ENCODE measurements at places on chromosomes 6 and 20.

DNA sequence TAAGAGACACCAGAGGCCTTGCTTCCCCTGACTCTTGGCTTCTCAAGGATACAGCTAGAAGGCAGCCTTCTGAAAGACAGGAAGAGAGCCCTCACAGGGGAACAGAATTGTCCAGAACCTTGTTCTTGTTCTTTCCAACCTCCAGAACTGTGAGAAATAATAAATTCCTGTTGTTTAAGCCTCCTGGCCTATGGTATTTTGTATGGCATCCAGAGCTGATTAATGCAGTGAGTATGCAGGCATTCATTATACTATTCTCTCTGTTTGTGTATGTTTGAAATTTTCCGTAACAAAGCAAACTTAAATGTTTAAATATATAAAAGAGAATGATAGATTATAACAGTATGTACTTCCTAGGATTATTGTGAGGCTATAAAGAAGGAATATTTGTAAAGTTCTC lies 903.4 kb upstream of the FLRT3 start:
- no peak for DNase-seq

GRCh38 chr20:63345328-63346100 lies 15.6 kb downstream of the CHRNA4 start:
- DNase-seq: no peak

- DNase-seq: no peak
These were observed 33.8 kb downstream of the KPNA5 start for GRCh38 chr6:116714761-116715160.

DNA sequence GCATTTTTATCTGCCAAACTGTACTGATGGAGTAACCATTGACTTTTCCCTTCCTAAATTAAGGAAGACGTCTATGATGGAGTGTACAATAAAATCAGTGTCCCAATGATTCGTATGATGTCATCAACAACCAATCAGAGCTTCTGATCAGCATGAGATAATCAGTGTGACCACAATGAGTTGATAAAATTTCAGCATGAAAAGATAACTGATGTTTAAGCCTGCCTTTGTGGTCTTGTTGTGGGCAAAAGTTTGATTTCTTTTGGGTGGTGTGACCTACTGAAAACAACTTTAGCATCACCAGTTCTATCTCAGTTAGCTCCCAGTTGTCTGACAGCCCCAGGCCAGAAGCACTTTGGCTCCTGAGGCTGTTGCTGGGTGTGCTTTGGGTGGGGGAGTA lies 3.3 kb downstream of the PCIF1 start:
- no peak for DNase-seq

GRCh38 chr20:58024241-58024721 lies 204.2 kb downstream of the ANKRD60 start:
- DNase-seq: no peak

GRCh38 chr6:57301757-57302156 lies 15.7 kb upstream of the PRIM2 start:
- no peak for DNase-seq

GRCh38 chr6:169997930-169998218 lies 246.5 kb downstream of the ERMARD start:
- DNase-seq: no peak

- no peak for DNase-seq
These were observed 58.6 kb downstream of the FOXA2 start for GRCh38 chr20:22525821-22526220.

Data from central memory CD4-positive, alpha-beta T cell (primary cell).